ENCODE measurements at places on chromosomes 2 and 18.
A peak's percentile ranks its signal among the peaks of the same experiment; 100 is the strongest.

DNA sequence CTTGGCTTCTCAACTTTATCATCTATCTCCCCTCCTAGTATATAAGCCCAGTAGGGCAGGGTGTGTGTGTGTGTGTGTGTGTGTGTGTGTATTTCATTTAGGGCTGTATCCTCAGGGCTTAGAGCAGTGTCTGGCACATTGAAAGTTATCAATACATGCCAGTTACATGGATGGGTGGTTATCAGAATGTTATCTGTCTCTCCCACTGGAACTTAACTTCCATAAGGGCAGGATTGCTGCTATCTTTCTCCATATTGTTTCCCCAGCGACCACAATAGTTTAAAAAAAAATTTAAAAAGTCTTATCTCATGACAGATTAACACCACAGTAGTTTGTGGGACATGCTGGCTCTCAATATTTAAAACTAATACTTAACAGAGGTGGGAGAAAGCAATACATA, 488.9 kb downstream of the PLCL1 start:
- DNase-seq = no peak

DNA sequence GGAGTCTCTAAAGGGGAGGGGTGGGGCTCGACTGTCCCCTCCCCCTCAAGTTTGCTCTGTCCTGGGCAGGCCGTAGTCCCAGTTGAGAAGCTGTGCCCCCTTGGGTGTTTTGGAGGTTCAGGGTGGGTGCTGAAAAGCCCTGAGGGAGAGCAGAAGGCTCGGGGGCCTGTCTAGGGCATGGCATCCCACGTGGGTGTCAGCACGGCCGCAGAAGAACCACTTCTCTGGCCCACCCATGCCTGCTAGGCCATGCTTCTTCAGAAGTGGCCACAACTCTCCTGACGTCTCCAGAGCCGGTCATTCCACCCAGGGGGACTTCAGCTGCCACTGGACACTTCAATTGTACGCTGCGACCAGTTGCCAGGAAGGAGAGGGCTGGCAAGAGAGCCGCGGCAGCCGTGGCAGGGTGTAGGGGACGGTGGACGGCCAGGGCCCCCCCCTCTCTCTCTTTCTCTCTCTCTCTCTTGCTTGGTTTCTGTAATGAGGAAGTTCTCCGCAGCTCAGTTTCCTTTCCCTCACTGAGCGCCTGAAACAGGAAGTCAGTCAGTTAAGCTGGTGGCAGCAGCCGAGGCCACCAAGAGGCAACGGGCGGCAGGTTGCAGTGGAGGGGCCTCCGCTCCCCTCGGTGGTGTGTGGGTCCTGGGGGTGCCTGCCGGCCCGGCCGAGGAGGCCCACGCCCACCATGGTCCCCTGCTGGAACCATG, at the start of gene INPP5D:
Gene INPP5D, plus strand, starts transcription at position 546 of the 704 bp plus-strand sequence. Its CDS starts 137 bp downstream, at position 683.
- DNase-seq = peak; percentile 78

DNA sequence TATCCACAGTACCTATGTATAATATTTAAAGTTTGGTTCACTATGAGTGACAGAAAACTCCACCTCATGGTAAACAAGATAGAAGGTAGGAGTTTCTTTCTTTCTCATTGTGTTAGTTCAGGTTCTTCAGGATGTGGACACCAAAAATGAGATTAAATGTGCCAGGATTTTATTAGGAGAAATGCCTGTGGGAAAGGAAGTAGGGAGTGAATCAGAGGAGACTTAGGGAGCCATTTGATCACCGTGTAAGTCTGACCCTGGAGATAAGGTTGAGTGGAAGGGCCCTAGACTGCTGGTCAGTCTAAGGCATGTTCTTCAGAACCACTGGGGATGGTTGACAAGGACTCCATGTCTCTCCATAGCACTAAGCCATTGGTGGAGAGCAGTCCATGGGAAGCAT, 8.1 kb downstream of the AOX1 start:
- DNase-seq = no peak

- DNase-seq = no peak
These were observed 2.5 kb downstream of the ARHGEF4 start for GRCh38 chr2:130839011-130839780.

DNA sequence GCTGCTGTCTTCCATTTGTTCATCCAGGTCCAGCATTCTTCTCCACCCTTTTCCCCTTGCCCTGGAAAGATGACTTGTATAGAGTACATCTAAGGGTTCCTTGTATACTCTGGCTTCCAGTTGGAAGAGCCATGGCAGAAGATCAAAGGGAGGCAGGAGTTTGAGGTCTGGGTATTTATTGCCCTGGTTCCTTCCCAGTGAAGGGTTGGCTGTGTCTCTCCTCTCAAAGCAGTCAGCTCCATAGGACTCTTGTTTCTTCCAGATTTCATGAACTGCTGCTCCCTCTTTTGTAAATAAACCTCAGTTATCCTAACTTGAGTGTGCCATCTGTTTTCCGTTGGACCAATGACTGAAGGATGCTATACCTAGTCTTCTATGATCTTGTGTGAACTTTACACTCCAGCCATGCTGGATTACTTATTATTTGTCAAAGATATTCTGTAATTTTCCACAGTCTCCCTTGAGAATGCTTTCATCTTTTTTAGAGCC, 6.4 kb downstream of the BBS5 start:
- DNase-seq = no peak

DNA sequence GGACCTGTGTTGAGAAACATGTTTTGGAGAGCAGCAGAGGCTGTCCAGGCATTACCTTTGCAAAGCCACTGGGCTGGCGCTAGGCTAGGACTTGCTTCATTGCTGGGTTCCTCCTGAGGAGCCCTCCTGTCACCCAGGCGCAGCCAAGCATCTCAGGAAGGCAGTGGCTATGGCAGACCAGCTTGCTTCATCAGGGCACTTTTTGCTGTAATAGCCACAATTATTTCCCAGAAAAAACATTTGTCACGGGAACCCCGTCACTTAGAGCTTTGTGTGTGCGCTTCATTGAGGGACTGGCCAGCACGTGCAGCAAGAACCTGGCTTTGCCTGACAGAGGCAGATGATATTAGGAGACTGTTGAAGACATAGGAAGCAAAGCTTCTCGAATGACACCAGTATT, 36.4 kb downstream of the SLC20A1 start:
- DNase-seq = no peak

GRCh38 chr18:35923939-35924684, 48.4 kb upstream of the RMP24 start:
- no peak for DNase-seq

- DNase-seq = no peak
These were observed 68.7 kb upstream of the MC2R start for GRCh38 chr18:13984080-13984479.

DNA sequence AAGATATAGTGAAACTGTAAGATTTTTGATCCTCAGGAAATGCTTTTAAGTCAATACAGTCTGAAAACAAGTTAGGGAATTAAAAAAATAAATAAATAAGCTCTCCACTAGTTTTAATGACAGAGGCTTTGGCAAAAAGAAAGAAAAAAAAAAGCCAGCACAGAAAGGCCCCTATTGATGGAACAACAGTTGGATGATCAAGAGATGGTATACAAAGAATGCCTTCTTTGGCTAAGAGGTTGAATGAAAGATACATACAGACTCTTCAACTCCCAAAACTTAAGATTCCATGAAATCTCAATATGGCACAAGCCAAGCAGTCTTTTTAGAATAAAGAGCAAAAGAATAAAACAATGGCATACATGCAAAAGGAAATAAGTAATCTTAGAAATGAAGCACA, 64.0 kb upstream of the GALNT5 start:
- DNase-seq = no peak

DNA sequence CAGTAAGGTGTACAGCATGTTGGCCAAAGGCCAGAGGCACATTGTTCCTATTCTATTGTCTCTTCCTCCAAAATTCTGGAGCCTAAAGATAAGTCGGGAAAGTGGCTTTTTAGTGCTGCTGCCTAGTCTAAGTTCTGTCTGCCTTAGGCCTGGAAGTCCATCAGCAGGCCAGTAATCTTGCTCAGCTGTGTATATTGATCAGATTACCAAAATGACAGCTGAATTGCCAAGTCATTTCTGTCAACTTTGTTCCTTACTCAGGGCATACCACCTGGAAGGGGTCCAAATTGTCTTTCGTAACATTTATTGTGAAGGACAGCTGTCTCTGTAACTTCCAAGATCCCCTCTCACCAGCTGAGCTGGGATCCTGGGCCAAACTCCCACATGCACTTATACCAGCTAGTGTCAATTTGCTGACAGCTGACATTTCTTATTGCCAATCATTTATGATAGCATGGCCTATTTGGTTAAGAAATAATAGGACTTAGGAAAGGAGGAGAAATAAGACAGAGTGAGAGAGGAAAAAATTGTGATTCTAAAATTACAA, 116.8 kb upstream of the FSHR start:
- DNase-seq = no peak

- DNase-seq = no peak
These were observed 25.9 kb downstream of the GKN2 start for GRCh38 chr2:68926796-68927195.

DNA sequence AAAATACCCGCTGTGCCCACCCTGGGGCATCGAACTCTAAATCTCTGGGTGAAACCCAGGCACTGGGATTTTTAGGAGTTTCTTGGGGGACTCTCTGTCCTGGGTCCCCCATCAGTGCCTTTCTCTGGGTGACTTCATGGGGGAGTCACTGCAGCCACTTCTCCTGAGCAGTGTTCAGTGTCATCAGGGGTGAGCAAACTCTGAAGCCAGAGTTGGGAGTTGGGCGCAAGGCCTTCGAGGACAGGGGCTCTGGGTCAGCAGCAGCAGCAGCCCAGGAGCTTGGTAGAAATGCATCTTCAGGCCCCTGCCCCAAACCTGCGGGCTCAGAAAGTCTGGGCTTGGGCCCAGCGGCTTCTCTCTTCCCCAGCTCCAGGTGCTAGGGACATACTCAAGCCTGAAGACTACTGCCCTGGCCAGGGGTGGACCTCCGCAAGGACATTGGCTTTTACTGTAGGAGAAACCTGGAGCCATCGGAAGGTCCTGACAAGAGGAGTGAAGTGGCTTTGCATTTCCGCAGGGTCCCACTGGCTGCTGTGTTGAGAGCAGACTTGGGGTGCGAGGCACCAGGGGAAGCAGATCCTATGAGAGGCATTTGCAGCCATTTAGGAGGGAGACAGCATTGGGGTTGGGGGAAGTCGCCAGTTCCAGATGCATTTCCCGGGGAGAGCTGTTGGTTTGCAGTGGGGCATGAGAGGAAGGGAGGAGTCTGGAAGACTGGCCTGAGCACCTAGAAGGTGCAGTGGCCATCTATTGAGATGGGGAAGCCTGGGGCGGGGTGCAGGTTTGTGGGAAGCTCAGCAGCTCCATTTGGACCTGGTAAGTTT, 51.5 kb upstream of the FAHD2A start:
- no peak for DNase-seq

DNA sequence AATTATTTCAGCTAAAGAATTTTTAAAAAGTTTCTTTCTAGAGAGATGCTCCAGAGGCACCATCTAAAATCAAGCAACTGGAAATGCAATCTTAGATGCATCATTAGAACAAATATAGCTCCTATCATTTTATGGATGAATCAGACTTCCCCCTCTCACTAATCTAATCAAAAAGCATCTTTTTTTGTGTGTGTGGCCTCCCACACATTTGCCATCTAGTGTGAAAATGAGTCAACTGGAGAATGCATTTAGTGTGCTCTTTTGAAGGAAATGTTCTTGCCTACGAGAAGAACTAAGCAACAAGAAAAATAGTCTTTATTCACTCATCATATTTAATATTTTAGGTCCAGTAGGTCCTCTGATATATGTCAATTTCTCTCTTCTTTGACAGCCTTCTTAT, 39.5 kb upstream of the FIGN start:
- no peak for DNase-seq

Data from activated T-cell treated with anti-CD3 and anti-CD28 coated beads, Interleukin-2, amount 50 U/mL, for 72 hours (primary cell).